ENCODE measurements at places on chromosomes 16 and 17.
A peak's percentile ranks its signal among the peaks of the same experiment; 100 is the strongest.

GRCh38 chr17:57133486-57133885 lies 48.4 kb downstream of the AKAP1 start:
- no peak for DNase-seq

DNA sequence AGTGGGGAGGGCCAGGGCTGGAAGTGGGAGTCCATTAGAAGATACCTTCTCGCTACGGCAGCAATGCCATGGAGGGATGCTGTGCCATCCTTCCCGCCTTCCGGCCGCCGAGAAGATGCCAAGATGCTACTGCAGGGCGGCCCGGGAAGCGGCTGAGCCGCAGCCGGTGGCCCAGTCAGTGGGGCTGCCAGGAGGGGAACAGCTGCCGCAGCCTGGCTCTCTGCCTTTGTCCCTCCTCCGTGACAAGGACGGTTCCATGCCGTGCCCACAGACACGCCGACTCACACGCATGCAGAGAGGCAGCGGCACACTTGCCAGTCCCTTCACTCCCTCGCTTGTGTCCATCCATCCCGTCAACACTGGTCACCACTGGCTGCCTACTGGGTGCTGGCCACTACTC lies 20.2 kb upstream of the NCBP3 start:
- no peak for DNase-seq

DNA sequence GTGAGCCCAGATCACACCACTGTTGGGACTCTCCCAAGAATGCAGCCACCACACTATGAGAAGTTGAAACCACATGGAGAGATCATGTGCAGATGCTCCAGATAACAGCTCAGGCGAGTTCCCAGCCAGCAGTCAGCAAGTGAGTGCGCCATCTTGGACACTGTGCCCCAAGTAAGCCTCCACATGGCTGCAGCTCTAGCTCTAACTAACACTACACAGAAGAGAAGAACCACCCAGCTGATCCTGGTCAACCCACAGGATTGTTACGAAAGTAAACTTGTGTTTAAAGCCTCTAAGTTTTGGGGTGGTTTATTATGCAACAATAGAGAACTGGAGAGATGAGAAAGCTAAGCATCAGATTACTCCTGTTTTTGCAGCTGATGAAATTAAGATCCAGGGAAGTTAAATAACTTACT lies 25.8 kb downstream of the SLC38A7 start:
- no peak for DNase-seq

DNA sequence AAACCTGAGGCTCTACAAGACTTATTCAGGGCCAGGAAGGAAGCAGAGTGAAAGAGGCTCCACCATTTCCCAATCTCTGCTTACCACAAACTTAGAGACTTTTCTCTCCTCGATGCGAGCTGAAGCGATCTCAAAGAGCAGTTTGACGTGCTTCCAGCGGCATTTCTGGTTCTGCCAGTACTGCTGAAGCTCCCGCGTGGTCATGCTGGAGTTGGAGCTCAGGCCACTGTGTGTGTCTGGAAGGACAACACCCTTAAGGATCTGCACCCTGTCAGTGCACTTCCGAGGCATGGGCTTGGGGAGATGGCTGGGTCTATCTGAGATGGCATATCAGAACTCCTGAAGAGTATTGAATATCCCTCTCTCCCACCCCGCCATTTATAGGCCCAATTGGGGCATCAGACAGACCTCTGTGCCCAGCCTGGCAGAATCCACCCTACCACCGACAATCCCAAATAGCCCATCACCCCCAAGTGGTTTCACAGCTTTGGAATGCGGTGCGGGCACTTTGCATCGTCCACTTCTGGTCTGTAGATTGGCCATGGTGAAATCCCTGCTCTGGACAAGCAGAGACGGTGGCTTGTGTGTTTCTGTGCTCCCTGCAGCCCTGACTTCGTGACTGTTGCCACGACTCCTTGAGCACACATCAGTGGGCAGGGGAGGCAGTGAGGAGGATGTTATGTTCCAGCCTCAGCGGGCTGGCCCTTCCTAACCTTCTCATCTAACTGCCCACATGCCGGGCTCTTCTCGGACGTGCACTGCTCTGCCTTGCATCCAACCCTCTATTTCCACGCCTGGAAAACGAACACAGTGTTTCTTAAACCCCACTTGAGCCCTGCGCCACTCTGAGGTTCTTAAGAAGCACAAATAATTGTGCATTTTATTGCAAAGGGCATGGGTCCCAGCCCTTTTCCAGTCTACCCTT lies 5.2 kb downstream of the SNX20 start:
- no peak for DNase-seq

GRCh38 chr17:78300962-78301820 lies 58.7 kb downstream of the SOCS3 start:
- no peak for DNase-seq

DNA sequence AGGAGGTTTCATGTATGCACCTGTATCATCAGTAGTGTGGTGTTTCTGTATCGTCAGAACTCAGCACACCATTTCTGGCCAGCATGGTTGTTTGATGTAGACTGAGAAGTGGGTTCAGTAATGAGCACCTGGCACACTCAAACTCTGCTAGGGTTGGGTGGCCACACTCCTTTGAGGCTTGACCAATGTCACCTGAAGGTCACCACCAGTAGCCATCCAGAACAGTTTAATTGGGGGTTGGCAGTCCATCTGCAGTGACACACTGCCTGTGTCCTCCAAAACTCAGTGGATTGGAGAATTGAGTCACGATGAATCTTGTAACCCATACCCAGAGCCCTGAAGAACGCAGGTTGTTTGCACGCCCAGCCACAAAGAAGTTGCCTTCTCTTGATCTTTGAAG lies 86.8 kb upstream of the HSBP1 start:
- DNase-seq, result no peak

DNA sequence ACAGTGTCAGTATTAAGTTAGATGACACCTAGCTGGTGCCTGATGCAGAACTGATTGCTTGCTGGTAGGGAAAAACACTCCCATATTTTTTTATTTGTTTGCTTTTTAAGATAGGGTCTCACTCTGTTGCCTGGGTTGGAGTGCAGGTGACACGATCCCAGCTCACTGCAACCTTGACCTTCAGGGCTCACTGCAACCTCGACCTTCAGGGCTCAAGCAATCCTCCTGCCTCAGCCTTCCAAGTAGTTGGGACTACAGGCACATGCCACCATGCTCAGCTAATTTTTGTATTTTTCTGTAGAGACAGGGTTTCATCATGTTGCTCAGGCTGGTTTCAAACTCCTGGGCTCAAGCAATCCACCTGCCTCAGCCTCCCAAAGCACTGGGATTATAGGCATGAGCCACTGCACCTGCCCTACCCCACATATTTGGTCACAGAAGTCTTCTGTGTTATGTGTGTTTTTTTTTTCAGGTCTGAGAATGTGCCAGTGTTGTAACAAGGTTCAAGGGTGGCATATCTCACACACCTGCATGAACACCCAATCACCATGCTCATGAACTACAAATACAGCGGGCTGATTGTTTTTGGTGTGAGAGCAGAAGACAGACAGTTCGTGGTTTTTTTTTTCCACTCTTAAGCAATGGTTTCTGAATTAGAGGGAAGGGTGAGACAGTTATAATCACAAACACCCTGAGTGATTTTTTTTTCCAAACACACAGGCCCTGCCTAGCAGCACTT lies 22.8 kb downstream of the SPAG9 start:
- no peak for DNase-seq

- DNase-seq, result peak; percentile 94
These were observed 17.8 kb downstream of the HS3ST6 start for GRCh38 chr16:1900452-1900774.

- no peak for DNase-seq
These were observed 13.6 kb downstream of the UBFD1 start for GRCh38 chr16:23570992-23571632.

All from SHP77 treated with DMSO at 0.1 percent for 48 hours (cell line).